ENCODE measurements at places on chromosomes 3 and 15.

DNA sequence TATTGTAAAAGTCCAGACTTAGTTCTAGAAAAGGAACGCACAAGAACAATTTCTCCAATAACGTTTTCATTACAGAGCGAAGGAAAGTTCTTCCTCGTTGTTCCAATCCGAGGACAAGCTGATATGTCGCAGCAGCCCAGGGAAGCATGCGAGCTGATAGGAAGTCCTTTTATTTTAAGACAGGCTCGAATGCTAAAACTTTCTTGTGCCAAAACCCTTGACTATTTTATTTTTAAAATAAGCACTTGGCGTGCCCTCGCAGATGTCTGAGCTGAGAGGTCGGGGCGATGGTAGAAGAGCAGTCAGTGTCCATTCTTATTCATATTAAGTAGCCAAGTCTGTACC is 433 bp upstream of the MITF start:
- peak; percentile 40 for DNase-seq

DNA sequence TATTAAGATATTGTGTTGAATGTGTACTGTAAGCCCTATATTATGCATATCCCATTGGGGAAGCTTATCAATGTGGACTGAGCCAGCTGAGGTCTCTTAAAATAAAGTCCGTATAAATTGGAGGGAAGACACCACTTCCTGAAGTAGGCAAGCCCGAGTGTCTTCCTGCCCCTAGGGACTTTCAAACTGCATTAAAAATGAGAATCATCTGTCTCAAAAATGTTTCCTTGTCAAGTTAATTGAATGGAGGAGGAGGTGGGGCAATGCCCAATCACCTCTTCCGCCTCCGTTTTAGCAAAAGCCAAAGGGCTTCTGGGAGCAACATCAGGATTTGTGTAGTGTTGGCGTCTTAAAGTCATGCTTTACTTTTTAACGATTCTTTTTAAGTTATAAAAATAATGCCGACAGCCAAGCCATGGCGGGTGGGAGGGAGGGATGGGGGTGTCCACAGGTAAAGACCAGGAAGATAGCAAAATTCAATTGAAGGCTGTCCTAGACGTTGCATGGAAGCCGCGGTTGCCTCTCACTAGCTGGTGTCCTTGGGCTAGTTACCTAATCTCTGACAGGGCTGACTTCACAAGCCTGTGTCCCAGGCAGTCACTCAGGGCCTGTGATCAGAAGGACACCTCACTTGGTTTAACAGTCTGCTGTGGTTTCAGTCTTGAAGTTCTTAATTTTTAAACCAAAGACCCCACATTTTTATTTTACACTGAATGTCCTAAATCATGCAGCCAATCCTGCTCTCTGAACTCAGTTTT is 524.9 kb upstream of the PROK2 start:
- DNase-seq: no peak

DNA sequence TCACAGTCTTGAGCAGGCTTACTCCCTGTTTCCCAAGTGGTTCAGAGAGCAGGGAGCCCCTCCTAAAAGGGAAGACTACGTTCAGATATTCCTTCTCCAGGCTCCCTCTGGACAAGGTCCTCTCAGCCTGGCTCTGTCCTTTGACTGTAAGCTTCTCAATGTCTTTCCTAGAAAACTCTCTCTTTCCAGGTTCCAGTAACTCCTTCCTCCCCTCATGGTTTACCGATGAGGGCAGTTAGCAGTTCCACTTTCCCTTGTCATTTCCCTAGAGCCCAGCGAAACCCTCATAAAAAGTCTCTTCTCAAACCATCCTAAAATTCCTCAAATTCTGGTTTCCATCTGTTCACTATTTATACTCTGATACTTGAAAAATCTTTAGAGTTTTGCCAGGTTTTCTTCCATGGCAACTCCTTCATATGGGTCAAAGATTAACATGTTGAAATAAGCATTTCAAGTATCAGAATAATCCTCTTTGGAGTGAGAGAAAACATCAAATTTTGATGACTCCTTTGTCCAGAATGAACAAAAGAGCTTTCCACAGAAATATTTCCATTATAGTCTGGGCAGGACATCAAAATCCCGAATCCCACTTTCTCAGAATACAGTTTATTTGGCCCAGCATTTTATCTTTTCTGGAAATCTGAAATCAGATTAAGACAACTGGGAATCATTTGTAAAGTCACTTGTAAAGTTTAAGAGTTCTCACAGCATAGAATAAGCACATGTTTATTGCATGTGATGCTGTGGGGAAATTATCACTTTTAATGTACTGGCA is 599.4 kb downstream of the UNC13C start:
- DNase-seq: no peak

DNA sequence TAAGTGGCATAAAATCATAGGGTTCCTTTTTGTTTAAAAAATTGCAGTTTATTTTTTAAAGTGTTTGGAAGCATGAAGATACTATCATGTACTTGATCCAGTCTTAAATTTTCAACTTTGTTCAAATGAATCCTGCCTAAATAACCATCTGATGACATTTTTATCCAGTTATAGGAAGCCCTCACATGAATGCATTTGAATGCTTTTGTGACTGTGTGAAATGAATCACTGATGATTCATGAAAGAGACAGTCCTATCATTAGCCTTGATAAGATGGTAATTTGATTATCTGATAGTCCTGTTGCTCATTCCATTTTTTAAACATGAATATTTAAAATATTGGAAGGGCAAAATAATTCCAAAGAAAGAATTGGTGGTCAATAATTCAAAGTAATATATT is 401.9 kb upstream of the ROBO2 start:
- DNase-seq: no peak

Data from Right ventricle myocardium superior (tissue), 1 donor.